Mucosa of gallbladder (tissue), 1 donor: ENCODE measurements at places on chromosomes 16 and 17.

DNA sequence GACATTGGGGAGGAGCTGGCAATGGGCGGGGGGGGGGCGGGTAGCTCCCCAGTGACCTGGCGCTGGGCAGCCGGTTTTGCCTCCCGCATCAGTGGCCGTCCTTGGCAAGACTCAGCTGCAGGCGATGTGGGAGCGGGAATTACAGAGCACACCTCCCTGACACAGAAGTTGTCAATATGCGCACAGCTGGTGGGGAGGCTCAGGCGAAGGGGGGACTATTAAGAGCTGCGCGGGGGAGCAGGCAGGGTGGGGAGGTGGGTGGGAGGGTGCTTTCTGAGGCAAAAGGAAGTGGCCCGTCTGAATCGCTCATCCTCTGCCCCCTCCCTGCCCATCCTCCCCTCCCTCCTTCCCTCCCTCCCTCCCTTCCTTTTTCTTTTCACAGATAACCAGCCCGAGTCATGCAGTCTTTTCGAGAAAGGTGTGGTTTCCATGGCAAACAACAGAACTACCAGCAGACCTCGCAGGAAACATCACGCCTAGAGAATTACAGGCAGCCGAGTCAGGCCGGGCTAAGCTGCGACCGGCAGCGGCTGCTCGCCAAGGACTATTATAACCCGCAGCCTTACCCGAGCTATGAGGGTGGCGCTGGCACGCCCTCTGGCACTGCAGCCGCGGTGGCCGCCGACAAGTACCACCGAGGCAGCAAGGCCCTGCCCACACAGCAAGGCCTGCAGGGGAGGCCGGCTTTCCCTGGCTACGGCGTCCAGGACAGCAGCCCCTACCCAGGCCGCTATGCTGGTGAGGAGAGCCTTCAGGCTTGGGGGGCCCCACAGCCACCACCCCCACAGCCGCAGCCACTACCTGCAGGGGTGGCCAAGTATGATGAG is 44.0 kb downstream of the SREBF1 start:
- DNase-seq: no peak

GRCh38 chr16:70341600-70341999 is 5.1 kb upstream of the DDX19A start:
- DNase-seq: no peak

- DNase-seq: no peak
Measured at GRCh38 chr17:70225276-70225675, 55.9 kb downstream of the KCNJ2 start.

DNA sequence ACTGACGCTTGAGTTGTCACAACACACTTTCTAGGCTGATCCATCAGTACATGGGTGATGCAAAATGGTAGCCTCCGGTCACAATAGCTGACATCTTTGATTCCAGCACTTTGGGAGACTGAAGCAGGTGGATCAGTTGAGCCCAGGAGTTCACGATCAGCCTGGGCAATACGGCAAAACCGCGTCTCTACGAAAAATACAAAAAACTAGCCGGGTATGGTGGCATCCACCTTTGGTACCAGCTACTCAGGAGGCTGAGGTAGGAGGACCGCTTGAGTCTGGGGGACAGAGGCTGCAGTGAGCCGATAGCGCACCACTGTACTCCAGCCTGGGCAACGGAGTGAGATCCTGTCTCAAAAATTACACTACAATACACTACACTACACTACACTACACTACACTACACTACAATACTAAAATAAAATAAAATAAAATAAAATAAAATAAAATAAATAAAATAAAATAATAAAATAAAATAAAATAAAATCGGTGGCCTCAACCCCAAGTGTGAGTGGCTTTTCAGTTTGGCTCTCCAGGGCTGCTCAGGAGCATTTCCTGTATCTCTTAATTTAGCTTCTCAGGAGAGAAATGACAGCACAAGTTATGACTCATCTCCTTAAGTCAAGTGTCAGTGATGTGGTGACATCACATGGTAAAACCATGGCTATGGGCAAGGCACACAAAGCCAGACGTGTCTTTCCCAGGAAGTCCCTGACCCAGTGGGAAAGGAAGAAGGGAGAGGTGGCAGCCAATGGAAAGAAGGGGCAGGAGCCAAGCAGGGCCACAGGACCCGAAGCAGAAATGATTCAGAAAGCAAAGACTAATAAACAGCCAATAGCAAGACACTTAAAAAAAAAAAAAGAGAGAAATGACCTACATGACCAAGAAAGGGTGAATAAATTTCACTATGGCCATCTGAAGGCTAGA is 75.3 kb upstream of the TBC1D3K start:
- DNase-seq: no peak

GRCh38 chr16:50859628-50860360 is 117.9 kb downstream of the CYLD start:
- peak; percentile 9 for DNase-seq

- no peak for DNase-seq
Measured at GRCh38 chr17:68642118-68642412, 40.9 kb upstream of the FAM20A start.

GRCh38 chr16:74578433-74578832 is 28.5 kb downstream of the GLG1 start:
- no peak for DNase-seq

- DNase-seq: no peak
Measured at GRCh38 chr17:57976594-57976993, 11.5 kb downstream of the VEZF1 start.

DNA sequence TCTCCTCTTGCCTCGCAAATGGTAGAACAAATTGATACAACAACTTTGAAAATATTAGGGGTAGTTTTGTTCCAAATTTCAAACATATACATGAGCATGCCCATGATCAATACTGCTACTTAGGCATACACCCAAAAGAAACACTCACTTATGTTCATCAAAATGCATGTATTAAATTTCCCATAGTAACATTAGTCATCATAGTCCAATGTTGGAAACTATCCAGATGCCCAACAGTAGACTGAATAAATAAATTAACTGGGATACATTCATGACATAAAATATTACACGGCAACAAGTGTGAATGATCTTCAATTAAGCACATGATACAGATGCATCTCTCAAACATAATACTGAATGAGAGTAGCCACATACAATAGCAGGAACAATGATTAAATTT is 391.6 kb downstream of the CDH11 start:
- DNase-seq: no peak

DNA sequence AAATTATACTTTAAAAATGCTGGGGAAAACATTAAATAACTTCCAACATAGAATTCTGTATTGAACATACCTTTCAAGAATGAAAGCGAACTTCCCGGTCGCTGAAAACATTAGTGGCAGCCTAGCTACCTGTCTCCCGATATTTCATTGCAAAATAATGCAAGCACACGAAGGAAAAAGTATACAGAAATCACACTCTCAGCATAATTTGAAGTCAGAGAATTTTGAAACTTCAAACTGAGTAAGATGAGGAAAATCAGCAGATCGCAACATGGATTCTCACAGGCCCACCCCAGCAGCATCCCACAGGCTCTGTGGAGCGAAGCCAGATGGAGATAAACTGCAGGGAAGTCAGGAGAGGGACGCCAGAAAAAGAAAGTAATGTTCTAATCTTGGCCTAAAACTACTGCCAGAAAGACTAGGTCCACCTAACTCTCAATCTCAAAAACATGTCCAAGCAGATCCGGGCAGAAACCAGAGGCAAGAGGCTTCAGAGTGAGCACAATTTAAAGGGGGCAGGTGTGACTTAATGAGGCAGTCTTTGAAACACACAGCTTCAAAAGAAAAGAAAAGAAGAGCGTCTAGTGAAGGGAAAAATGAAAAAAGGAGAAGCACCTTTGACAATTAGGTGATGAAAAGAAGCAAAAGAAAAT is 4.8 kb upstream of the GOSR1 start:
- DNase-seq: no peak

DNA sequence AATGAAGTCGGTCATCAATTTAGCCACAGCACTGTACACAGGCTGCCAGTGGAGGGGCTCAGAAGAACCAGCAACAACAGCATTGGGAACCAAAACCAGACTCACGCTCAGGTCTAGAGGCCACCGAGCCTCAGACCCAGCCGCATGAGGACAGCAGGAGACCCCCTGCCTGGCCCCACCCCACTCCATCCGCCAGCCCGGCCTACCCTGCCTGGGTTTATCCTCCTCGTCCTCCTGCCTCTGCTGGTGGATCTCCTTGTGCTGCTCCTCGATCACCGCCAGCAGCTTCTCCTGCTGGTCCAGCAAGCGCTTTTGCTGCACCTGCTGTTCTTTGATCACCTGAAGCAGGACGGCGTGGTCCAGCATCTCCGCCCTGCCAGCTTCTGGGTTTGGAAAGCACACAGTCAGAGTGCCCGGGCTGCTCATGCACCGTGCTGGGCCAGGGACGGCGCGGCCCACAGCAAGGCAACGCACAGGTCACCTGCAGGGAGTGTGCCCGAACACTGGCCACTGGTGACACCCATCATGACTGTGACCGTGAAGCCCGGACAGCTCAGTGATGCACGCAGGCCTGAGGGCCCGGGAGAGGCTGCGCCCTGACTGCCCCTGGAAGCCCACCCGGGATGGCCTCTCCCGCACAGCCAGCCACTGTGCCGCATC is 7.7 kb downstream of the NDUFAF8 start:
- DNase-seq: no peak

DNA sequence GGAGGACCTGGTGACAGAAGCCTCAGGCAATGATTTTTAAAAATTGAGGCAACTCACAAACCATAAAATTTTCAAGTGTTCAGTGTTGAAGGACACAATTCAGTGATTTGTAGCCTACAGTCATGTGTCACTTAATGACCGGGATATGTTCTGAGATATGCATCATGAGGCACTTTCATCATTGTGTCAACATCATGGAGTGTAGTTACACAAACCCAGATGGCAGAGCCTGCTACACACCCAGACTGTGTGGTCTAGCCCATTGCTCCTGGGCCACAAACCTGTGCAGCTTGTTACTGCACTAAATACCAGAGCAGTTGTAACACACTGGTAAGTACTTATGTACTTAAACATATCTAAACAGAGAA is 1.6 kb downstream of the PRSS41 start:
- no peak for DNase-seq

- DNase-seq: peak; percentile 76
Measured at GRCh38 chr16:88665148-88665547, 2.3 kb upstream of the MVD start.

GRCh38 chr16:68506331-68507053 is 32.6 kb upstream of the ZFP90 start:
- no peak for DNase-seq

DNA sequence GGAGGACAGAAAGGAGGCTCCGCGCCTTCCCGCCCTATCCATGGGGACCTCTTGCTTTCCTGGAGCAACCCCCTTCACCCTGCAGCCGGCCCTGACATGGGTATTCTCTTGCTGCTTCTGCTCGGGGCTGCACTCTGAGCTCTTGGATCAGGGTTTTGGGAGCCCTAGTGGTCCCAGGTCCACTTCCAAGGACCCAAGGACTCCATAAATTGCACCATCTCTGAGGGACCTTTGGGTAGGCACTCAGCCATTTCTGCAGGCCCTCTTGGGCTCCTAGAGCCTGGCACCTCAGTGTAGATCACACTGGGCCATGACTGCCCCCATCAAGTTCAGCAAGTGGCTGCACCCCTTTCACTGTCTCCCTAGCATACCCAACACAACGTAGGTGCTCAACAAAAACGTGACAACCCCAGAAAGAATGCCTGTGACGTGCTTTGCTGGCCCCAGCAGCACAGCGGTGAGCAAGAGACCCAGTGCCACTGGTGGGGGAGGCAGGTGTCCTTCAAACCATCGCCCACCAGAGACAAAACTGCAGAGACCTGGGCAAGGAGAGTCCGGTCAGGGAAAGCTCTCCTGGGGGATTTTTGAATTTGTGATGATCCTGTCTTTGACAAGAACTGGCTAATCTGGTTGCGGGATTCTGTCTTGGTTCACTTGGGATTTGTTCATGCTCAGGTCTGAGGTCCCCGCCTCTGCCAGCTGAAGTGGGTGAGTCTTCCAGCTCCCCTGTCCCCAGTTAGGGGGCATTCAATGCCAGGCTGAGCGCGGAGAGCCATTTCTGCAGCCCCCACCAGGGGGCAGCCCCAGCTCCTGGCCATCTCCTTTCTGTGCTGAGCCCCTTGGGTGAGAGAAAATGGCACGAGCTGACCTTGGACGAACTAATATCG is 2.5 kb upstream of the RAB11FIP4 start:
- DNase-seq: no peak

DNA sequence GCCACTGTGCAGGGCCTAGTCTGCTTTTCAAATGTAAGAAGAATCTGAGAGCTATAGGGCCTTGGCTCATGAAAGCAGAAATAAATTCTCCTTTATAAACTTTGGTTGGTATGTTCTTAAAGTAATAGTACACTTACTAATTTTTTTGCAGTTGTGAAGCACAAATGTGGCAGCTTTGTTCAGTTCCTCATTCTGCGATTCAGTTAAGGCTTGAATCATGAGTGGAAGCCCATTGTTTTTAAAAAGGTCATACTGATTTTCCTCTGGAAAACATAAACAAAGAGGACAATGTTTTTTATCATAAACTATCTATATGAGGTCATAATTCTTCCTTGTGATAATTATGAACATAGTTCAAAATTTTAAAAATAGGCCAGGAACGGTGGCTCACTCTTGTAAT is 23.6 kb upstream of the DYNC1LI2 start:
- DNase-seq: no peak

GRCh38 chr17:48505788-48506187 is 25.0 kb downstream of the HOXB1 start:
- peak; percentile 18 for DNase-seq

GRCh38 chr16:85137323-85138072 is 25.2 kb upstream of the CIBAR2 start:
- DNase-seq: peak; percentile 91

DNA sequence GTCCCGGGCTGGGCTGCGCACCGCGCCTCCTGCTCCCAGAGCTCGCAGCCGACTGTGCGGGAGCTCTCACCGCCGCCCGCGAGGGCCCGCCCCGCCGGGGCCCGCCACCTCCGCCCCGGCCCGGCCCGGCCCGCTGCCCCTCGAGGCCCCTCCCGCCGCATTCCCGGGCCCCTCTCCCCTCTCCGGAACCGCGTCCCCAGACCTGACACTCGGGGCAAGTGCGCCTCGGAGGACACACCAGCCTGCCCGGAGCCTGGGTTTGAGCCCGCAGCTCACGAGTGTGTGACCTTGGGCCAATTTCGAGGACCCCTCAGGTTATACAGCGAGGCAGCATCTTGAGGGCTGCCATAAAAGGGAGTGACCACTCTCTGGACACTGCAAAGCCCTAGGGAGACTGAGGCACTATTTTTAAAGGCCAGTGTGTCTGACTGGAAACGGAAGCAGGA is 2.0 kb upstream of the GRIN2C start:
- DNase-seq: no peak

DNA sequence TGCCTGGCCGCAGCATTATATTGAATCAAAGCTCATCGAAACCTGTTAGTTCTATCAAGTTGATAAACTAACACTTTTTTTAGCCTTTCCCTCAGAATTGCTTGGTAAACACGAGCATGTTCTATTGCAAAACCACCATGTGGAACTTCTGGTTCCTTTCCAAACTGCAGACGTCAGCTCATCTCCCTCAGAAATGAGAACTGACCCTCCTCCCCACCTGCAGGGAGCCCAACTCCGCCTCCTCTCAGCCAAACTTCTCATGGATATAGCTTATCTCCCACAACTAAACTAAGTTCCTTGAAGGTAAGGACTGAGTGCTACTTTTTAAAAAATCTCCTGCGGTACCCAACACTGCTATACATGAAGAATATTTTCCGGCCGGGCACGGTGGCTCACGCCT is 6.7 kb downstream of the SHMT1 start:
- DNase-seq: peak; percentile 45

GRCh38 chr16:47928008-47928407 is 227.8 kb downstream of the ABCC12 start:
- no peak for DNase-seq

- DNase-seq: no peak
Measured at GRCh38 chr16:9523994-9524393, 432.6 kb downstream of the HAPSTR1 start.
